ENCODE measurements at places on chromosomes 1 and 21.

DNA sequence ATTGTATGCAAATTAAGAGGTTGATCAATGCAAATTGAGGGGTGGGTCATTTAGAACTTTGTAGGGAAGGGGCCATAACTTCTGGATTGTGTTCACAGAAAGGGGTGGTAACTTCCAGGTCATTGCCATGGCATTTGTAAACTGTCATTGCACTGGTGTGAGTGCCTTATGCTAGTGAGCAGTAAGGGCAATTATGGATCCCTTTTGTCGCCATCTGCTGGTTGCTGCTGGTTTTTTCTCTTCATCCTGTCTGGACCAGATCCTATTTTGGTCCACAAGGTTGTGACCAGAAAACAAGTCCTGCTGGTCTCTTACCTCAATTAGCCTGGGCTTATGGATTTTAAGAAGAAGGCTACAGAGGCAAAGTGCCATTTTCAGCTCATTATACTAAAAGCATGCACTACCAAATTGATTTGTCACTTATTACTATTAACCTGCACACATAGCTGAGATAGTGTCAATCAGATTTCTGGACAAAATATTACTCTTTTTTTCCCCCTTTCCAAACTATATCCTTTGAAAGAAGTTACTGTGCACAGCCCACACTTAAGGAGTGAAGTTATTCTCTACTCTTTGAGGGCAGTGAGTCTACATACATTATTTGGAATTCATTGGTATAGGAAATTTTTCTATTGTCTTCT is 196.2 kb downstream of the ZC3H11B start:
- peak; percentile 78 for DNase-seq

DNA sequence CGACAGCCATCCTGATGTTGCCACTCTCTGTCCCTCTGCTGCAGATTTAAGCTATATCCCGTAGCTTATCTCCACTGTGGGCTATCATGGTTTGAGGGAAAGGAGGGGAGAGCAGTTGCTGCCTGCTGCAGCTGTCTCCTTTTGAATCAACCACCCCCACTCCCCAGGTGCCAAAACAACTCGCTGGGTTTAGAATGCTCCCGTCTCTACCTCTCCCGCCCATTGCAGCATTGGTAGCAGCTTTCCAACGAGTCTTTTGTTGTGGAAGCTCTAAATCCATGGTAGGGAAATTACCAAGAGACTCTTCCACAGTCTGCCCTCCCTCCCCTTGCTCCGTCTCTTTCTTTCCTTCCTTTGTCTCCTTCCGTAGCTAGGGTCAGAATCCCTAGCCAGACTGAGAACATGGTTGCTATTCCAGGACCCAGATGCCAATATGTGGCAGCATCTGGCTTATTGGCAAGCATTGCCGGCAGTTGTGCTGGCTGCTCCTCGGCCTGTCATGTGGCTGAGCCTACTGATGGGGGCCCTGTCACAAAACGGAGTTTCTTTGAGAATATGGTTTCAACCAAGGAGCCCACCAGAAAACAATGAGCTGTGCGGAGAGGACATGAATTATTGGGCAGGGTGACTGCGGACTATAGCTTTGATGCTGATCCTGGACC is 230.7 kb downstream of the RPS6KC1 start:
- DNase-seq: no peak

DNA sequence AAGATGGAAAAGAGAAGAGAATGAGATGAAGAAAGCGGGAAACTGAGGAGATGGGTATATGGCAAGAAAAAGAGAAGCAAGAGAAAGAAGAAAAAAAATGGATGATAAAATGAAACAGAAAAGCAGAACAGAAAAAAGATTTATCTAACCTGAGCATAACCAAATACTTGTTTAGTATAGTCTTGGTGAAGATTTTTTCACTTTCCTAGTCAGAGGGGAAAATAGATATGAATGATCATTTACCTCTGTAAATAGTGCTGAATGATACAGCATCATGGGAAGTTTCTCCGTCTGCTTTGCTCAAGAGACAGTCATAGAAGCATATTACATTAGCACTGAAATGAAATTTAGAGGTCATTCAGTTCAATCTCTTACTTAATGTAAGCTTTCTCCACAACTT is 36.1 kb upstream of the PLPPR4 start:
- no peak for DNase-seq

DNA sequence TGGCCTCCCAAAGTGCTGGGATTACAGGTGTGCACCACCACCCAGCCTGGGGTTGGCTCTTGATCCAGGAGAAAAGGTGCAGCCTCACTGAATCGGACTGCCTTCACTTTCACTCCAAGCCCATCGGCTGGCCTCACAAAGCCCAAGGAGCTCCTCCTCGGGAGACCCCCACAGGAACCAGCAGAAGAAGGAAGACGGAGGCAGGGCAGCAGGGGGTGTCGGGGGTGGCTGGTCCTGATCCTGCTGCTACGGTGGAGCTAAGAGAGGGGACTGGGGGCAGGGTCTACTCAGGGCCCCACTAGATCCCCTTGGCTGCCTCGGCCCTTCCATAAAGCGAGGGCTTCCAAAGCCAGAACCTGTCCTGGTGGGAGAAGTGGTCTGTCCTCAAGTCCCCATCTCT is 93.9 kb downstream of the STUM start:
- no peak for DNase-seq

GRCh38 chr1:1908506-1908791 is 6.6 kb upstream of the CALML6 start:
- peak; percentile 39 for DNase-seq

- DNase-seq: no peak
Measured at GRCh38 chr1:177287270-177287669, 116.5 kb downstream of the BRINP2 start.

- peak; percentile 71 for DNase-seq
Measured at GRCh38 chr1:172670316-172670715, 11.4 kb downstream of the FASLG start.

- DNase-seq: no peak
Measured at GRCh38 chr1:180854001-180854400, 58.7 kb upstream of the KIAA1614 start.

- no peak for DNase-seq
Measured at GRCh38 chr1:61141288-61142042, 59.1 kb downstream of the NFIA start.

DNA sequence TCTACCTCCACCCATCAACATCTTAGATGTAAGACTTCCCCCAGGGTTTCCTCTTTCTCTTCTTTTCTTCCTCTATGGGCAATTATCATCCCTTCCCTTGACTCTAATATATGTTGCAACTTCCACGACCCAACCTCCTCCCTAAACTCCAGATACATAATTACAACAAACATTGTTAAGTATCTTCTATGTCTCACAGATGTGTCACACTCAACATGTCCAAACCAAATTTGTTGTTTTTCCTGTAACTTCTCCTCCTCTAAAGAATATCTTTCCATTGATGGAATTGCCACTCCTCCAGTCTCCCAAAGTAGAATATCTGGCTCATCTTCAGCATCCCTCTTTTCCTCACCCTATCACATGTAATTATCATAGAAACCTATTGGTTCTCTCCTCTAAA is 314.2 kb downstream of the RWDD3 start:
- no peak for DNase-seq

- DNase-seq: no peak
Measured at GRCh38 chr1:231185391-231185790, 23.5 kb downstream of the TRIM67 start.

GRCh38 chr1:196651079-196651478 is 764 bp upstream of the CFH start:
- no peak for DNase-seq

- DNase-seq: no peak
Measured at GRCh38 chr1:37892151-37893047, 33.0 kb upstream of the MTF1 start.

DNA sequence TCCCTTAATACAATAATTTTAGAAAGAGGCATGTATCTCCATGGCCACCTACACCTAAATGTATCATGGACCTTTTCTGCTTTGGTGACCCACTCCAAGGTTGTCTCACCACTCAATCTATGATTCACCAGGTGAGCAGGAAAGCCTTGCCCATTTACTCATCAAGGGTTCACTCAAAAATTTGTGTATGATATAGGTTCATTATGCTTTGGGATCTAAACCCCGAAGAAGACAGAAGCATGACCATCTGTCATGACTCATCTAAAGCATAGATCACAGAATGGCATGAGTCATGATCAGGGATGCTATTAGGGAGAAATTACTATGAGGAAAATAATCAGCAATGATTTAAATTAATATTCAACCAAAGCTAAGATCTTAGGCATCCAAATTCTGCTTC is 38.5 kb downstream of the PYHIN1 start:
- peak; percentile 30 for DNase-seq

- peak; percentile 83 for DNase-seq
Measured at GRCh38 chr1:39091845-39092645, 65.9 kb downstream of the NDUFS5 start.

- DNase-seq: no peak
Measured at GRCh38 chr1:46545784-46546183, 5.7 kb downstream of the KNCN start.

DNA sequence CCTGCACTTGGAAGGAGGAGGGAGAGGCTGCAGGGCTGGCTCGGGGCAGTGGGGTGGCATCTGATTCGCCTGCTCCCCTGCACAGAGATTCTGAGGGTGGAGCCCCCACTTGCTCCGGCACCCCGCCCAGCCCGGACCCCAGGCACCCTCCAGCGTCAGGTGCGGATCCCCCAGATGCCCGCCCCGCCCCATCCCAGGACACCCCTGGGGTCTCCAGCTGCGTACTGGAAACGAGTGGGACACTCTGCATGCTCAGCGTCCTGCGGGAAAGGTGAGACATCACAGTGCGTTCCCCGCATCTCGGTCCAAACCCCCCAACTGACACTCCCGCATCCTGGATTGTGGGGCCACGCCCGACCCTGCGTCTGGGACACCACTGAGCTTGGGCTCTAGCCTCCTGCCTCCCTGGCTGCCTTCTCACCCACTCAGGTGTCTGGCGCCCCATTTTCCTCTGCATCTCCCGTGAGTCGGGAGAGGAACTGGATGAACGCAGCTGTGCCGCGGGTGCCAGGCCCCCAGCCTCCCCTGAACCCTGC is 7.9 kb downstream of the ADAMTSL4 start:
- no peak for DNase-seq

DNA sequence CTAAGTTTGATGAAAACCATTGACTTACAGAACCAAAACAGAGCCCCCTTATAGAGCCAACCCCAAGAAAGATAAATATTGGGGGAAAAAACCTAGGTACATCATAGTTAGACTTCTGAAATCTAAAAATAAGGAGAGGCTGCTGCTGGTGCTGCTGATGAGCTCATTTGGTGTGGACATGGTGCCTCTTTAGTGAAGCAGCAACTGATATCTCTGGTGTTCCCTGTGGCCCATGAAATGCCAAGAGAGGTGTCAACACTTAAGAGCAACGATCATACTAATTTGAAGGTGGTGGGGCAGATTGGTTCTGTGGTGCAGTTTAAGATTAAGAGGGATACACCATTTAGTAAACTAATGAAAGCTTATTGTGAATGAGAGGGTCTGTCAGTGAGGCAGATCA is 35.9 kb downstream of the ST3GAL3 start:
- DNase-seq: no peak

GRCh38 chr1:248751635-248752034 is 3.9 kb downstream of the LYPD8 start:
- no peak for DNase-seq

- no peak for DNase-seq
Measured at GRCh38 chr1:34590211-34590623, 164.6 kb upstream of the GJB5 start.

DNA sequence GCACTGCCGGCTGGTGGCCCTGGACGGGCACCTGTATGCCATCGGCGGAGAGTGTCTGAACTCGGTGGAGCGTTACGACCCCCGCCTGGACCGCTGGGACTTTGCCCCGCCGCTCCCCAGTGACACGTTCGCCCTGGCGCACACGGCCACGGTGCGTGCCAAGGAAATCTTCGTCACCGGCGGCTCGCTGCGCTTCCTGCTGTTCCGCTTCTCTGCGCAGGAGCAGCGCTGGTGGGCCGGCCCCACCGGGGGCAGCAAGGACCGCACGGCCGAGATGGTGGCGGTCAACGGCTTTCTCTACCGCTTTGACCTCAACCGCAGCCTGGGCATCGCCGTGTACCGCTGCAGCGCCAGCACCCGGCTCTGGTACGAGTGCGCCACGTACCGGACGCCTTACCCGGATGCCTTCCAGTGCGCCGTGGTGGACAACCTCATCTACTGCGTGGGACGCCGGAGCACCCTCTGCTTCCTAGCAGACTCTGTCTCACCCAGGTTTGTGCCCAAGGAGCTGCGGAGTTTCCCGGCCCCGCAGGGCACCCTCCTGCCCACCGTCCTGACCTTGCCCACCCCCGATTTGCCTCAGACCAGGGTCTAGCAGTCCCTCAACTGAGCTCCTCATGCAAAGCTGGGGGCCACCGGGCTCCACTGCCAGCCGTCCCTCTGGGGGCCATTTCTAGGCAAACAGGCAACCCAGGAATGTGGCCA is 2.1 kb downstream of the KLHDC7A start:
- DNase-seq: no peak

DNA sequence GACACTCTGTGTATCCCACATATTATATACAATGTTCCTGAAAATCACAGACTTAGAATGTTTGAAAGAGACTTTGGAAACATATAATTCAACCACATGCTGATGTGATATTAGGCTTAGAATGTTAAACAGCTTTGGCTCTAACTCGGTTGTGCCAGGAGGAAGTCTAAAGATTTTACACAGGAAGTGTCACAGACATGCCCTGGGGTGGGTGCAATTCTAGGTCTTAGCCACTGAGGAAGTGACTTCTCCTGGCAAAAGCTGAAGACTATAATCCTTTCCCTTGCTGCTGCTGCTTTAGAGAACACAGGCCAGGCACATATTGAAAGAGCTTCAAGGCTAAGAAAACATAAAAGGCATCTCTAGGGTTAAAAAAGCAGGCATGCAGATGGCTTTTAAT is 51.0 kb downstream of the RPL5 start:
- peak; percentile 56 for DNase-seq

GRCh38 chr1:5889462-5889861 is 102.8 kb downstream of the NPHP4 start:
- DNase-seq: no peak

DNA sequence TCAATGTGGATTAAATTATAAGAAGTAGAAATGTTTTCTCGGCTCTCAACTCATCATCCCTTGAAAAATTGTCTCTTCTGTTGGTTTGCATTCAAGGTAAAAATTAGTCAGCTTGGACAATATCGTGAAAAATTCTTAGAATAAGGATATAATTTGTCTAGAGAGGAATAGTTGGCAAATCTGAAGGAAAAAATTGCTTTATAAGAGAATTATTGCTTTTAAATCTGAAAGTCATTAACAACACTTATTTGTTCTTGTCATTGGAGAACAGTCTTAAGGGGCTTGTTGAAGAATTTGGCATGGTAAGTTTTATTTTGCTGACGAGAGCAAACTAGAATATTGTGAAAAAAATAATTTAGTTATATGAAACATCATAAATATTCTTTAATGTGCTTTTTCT is 26.4 kb downstream of the ANGPTL1 start:
- no peak for DNase-seq
